ENCODE measurements at places on chromosomes 13 and 19.

DNA sequence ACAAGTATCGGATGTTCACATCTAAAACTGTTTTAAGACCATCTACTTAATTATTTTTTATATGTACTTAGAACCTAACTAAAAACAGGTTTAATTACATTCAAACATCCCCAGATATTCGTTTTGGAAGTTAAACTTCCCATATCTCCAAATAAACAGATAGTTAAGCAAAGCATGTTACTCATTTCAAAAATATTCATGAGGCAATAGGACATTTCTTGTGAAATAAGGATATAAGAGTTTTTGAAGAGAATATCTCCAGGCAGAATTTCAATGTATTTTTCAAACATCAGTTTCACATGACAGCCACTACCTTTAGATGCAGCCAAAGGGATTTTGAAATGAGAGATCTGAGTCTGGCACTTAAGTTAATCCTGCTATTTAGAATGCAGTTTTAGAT, 697.5 kb downstream of the SLITRK1 start:
- DNase-seq, result no peak

DNA sequence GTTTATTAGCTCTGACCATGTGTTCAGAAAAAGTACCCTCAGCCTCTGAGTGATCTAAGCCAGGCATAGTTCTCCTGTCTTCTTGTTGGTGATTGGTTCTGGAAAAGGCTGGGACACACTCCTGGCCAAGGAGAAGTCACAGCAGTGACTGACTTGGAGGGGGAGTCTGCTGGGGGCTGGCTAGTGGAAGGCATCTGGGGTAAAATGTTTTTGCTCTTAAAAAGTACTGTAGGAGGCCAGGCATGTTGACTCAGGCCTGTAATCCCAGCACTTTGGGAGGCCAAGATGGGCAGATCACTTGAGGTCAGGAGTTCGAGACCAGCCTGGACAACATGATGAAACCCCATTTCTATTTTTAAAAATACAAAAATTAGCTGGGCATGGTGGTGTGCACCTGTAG, 21.7 kb downstream of the FAM187B start:
- DNase-seq, result no peak

DNA sequence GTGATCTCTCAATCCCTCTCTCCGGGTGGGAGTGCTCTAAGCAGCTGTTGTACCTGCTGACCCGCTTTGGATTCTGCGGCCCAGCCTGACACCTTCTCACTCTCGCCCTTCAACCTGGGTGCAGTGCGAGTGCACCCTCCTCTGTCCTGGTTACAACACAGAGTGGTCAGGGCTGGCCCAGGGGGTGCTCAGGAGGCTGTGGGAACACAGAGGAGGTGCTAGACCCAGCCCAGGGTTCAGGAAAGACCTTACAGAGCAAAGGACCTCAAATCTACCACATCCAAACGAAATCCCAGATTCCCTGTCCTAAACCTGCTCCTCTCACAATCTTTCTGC, 23.7 kb downstream of the ZNF175 start:
- no peak for DNase-seq

GRCh38 chr13:52892925-52893324, 44.5 kb upstream of the PCDH8 start:
- DNase-seq, result no peak

GRCh38 chr13:99425485-99426341, 75.6 kb upstream of the TM9SF2 start:
- DNase-seq, result no peak

- no peak for DNase-seq
These were observed 26.2 kb downstream of the ELF1 start for GRCh38 chr13:40992678-40993518.

- DNase-seq, result peak; percentile 52
These were observed 26.5 kb upstream of the LSM14A start for GRCh38 chr19:34145741-34146202.

DNA sequence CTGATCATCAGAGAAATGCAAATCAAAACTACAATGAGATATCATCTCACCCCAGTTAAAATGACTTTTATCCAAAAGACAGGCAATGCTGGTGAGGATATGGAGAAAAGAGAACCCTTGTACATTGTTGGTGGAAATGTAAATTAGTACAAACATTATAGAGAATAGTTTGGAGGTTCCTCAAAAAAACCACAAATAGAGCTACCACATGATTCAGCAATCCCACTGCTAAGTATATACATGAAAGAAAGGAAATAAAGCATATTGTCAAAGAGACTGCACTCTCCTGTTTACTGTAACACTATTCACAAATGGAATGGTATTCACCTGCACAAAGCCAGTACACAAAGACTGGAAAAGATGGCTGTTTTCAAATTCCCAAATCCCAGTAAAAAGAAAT, 1233.7 kb downstream of the PCDH17 start:
- DNase-seq, result no peak

- no peak for DNase-seq
These were observed 8.3 kb downstream of the STXBP2 start for GRCh38 chr19:7645163-7645562.

DNA sequence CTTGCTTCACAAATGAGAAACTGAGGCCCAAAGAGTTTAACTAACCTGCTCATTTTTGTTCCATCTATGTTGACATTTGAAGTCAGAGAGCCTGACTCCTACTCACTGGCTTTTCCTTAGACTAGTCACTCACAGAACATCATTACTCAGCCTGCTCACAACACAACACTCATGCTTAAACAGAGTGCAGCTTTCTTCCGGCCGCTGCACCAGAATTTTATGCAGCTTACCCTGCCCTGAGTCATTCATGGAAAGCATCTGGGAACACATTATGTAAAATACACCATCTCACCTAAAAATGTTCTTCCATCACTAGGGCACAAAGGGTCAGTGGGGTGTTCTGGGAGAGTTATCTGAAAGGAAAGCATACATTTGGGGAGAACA, 303.4 kb downstream of the SPRY2 start:
- DNase-seq, result no peak

DNA sequence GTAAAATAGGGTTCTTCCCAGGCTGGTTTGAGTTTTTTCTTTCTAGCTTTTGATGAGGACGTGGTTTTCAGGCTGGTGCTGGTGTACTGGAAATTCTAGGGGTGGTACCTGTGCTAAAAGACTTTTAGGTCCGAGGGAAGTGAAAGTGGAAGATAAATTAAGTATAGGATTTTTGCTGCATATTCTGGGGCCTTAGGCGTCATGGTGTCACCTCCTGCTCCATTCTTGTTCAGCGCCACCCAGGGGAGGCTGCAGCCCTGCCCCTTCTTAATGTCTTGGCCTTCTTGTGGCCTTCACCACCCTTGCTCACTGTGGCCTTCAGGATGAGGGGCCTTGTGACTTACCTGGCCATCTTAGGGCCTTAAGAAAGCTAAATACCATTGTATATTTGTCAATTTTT, 12.4 kb downstream of the ZNF552 start:
- DNase-seq, result no peak

Measured in effector memory CD8-positive, alpha-beta T cell (primary cell).